NCI-H1417 treated with DMSO at 0.1 percent for 48 hours (cell line): ENCODE measurements at places on chromosomes 11 and 22.

GRCh38 chr11:45918962-45919675 is 1.4 kb upstream of the PEX16 start:
- DNase-seq: no peak

DNA sequence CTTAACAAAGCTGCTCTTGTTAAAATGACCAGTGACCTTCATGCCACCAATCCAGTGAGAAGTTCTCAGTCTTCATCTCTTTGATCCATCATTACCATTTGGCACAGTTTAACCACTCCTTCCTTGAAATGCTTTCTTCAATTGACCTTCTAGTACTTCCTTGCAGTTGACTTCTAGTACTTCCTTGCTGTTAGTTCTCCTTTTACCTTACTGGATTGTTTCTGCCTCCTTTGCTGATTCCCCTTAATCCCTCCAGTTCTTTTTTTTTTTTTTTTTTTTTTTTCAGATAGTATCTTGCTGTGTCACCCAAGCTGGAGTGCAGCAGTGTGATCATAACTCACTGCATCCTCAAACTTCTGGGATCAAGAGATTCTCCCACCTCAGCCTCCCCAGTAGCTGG is 66.0 kb upstream of the HORMAD2 start:
- no peak for DNase-seq

DNA sequence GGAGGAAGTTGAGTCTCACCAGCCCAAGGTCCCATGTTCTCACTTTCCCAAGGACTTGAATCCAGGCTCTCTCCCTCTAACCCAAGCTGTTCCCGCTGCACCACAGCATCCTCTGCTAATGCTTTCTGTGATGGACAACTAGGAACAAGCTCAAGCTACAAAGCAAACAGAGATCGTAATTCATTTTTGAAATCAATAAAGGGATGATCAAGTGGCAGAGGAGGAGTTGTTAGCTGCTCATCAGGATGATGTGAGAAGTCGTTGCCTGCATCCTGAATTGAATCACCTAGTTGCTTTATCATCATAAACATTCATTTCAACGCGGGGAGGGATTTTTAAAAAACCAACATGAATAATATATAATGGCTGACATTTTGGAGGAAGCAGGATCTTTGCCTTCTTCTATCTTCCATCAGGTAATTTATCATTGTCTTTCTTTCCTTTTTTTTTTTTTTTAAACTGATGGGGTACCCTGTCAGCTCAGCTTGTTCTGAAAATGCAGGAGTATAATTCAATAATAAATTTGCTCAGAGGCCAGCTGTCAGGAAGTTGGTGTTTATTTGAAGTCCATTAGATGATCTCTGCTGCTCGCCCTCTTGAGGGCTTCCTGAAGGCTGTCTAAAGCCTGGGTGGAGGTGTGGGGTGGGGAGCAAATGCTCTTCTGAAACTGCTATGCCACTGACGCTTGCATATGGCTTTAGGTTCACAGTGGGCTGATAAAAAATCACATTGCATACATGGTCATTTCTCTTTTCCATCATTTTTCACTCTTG is 174.4 kb upstream of the NARS2 start:
- peak; percentile 48 for DNase-seq

DNA sequence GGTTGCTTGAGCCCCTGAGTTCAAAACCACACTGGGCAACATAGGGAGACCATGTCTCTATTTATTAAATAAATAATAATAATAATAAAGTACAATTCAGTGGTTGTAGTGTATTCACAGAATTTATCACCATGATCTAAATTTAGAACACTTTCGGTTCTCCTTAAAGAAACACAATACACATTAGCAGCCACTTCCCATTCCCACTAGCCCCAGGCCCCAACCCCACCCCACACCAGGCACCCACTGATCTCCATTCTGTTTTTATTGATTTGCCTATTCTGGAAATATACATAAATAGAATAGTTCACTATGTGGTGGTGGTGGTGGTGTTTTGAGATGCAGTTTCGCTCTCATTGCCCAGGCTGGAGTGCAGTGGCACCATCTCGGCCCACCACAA is 45.7 kb downstream of the BCL2L13 start:
- no peak for DNase-seq

DNA sequence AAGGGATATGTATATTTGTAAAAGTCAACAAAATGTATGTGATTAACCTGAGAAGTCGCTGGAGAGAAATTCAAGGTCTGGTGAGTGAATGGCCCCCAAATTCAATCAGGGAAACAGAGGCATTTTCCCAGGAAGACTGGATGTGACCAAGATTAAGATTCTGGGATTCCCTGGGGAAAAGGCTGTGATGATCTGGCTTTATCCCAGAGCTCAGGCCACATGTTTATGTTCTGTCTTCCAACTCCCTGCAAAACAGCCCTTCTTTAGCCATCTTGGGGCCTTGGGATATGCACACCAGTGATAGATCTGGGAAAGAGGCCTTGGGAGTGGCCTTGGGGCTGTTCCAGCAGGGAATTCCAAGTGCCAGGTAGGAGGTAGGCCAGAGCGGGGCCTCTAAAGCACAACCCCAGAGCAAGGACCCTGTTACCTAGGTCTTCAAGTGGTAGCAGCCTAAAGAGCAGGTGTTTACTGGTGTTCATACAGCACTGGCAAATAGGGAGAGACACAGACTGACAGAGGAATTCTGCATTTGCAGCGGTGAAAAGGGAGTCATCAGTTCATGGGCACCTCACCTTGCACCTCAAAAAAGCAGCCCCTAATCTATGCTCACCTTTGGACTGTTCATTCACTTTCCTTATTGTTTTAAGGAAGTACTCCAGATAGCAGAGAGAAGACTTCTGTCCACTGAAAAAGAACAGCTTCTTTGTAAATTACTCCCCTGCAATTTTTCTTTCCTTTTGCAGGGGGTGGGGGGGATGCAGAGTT is 312.4 kb downstream of the BUD13 start:
- no peak for DNase-seq

DNA sequence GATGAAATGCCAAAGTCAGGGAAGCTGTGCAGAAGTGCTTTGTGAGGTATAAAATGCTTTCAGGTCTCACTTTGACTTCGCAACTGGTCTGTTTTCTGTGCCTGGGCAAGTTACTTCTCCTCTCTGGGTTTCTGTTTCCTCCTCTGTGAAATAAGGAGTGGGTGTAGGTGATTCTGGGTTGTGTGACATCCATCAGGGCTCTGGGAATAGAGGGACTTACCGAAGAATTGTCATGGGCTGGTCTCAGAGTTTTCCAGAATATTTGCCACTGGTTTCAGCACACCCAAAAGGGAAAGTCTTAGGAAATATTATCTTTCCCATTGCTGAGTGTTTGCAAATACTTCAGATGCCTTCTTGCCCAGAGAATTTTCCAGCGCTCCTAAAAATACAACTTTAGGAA is 118.4 kb downstream of the KIAA1671 start:
- DNase-seq: no peak
